ENCODE measurements at places on chromosomes 12 and 14.

- no peak for DNase-seq
Measured at GRCh38 chr12:108779998-108780688, 48.8 kb upstream of the CORO1C start.

DNA sequence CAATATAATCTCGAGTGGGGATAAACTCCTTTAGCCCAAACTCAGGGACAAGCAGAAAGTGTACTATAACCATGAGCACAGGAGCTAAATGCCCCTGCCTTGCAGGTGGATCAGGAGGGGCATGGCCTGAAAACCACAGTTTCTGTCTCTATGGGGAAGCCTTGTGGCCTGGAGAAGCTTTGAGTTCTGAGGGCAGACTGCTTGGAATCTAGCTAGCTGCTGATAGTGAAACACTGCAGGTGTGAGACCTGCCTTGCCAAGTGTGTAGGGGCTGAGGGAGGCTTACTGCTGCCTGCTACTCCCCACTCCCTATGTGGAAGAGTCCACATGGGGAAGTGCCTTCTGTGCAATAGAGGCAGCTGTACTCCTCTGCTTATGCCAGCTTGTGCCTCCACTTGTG lies 352.3 kb upstream of the OR4E1 start:
- DNase-seq = no peak

GRCh38 chr12:39372929-39373328 lies 70.0 kb downstream of the KIF21A start:
- DNase-seq = peak; percentile 6

DNA sequence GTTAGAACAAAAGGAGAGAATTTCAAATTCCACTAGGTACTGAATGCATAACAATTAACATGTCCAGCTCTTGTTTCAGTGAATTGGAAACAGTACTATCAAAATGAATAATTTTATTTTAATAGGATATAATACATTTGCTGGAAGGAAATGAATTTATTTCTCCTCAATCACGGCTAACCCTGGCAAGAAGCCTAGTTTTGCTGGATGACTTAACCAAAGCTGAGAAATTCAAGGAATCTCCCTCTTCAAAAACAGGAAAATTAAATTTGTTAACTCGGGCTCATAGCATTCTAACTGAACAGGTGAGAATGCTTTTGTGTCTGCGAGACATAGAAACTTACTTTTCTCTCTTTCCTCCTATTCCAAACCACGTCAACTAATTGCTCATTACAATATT lies 163.5 kb upstream of the NEDD1 start:
- no peak for DNase-seq

GRCh38 chr14:100466111-100466856 lies 120.9 kb downstream of the BEGAIN start:
- DNase-seq = no peak

DNA sequence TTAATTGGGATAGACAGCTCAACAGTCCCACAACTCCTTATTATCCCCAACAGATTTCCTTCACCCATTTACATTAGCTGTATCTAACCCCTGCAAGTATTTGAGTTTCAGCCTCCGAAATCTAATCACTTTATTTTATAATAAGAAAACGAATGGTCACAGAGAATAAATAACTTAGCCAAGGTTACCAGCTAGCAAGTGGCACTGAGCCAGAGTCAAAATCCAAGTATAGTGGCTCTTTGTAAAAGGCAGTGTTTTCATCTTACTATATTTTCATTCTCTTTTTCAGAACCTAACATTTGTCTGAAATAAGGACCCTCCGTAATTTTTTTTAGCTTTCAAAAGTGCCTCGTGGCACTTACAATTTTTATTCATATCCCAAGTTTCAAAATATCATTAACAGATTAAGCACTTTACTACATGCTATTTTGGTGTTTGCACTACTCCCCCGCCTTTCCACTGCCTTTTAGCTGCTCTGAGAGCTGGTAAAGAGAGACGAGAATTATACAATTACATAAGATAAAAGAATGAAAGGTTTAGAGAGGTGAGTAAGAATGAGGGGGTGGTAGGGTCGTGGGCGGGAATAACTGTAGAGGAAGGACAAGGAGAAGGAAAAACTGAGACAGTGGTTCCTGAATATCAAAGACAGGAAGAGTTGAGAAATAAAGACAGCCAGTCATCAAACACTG lies 3.7 kb upstream of the USP15 start:
- DNase-seq = no peak

DNA sequence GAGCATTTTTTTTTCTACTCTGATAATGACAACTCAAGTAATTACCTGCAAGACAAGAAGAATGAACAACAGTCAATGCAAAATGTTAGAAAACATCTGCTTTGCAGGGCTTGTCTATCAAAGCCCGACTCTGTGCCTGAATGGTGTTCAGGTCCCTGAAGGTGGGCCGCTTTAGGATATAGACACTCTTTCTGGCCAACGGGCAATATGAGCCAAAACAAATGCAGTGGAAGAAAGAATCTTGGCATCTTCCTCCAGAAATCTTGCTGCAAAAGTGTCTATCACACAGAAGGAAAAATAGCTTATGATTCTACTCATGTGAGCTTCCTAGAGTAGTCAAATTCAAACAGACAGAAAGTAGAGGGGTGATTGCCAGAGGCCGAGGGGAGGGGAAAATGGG lies 32.7 kb downstream of the FOS start:
- DNase-seq = no peak

- no peak for DNase-seq
Measured at GRCh38 chr14:96783915-96784224, 13.3 kb upstream of the VRK1 start.

DNA sequence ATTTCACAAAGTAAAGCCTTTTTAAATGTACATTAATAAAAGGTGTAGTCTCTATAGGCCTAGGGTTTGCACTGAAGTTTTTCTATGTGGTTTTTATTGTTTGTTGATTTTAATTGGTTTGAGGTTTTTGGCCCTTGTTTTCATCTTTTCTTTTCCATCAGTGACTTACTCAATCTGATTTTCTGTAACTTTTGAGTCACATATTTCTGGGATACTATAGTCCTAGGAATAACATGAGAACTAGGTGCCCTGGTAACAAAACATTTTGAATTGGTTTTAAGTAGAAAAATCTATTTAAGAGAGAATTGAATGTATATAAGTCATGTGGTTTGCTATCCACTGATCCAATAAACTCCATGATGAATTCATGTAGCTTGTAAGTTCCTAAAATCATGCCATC lies 311.9 kb downstream of the CEP128 start:
- no peak for DNase-seq

DNA sequence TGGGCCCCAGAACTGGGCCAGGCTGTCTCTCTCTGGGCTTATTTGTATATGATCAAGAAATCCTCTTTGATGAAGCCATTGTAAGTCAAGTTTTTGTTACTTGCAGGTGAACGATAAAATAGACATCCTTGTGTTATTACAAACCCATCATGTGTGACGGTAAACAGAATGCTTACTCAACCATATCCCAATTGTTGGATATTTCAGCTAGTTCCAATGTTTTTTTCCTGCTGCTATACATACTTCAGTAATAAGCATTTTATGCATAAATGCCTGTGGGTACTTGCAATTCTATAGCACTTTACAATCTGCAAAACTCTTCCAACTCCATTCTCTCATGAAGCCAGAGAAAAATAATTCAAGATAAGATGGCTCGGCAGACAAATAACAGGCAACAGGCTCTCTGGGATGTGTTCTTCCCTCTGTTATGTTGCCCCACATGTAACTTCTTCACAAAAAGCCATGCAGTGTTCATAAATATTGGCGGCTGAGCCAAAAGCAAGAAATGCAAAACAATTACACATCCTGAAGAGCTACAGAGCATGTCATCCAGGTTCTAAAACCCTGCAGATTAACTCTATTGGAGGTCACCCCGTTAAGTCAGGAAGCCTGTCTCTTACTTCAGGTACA lies 69.5 kb downstream of the CLMN start:
- no peak for DNase-seq

GRCh38 chr14:23359167-23359626 lies 5.8 kb downstream of the EFS start:
- DNase-seq = no peak

GRCh38 chr12:100279159-100279558 lies 12.2 kb downstream of the SCYL2 start:
- DNase-seq = no peak

DNA sequence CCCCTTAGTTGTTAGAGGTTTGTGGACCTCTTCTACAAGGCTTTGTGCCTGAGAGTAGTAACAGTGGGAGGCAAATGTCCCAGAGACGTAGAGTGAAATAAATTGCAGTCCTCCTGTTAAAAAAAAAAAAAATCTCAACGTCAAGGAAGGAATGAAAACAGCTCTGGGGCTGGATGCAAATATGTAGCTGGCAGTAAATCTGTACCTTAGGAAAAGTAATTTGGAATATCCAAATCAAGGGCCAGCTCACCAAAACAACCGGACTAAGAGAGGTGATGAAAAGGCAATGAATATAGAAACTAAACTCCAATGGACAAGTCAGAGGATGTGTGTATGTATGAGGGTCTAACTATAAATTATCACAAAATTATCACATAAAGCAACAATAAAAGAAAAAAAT lies 27.0 kb downstream of the SINHCAF start:
- no peak for DNase-seq

GRCh38 chr12:5123921-5124320 lies 80.2 kb downstream of the KCNA5 start:
- no peak for DNase-seq

- no peak for DNase-seq
Measured at GRCh38 chr14:53514197-53514596, 361.1 kb upstream of the DDHD1 start.

DNA sequence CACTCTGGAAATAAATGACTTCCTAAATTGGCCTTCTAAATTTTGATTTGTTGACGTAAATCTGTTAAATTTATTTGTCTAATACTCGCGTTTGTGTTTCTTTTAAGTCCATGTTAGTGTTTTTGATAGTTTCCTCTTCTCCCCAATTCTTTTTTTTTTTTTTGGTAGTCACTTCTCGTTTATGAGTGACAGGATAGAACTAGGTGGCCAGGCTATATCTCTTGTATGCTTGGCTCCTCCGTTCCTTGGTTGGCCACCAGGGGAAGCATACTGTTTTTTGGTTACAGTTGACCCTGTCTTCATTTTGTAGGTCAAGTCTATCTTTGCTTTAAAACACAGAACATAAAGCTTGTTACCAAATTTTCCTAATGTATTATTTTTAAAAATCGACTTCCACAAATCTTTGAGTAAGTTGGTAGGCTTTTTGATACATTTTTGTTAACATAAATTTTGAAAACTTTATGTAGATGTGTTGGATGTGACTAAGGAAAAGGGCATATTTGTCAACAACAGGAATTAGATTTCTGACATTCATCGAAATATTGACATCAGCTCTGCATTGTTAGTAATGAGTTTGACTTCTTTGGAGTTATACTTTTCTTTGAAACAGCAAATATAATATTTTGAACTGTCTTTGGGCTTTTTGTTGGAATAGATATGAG lies 2.2 kb downstream of the RCOR1 start:
- peak; percentile 79 for DNase-seq

DNA sequence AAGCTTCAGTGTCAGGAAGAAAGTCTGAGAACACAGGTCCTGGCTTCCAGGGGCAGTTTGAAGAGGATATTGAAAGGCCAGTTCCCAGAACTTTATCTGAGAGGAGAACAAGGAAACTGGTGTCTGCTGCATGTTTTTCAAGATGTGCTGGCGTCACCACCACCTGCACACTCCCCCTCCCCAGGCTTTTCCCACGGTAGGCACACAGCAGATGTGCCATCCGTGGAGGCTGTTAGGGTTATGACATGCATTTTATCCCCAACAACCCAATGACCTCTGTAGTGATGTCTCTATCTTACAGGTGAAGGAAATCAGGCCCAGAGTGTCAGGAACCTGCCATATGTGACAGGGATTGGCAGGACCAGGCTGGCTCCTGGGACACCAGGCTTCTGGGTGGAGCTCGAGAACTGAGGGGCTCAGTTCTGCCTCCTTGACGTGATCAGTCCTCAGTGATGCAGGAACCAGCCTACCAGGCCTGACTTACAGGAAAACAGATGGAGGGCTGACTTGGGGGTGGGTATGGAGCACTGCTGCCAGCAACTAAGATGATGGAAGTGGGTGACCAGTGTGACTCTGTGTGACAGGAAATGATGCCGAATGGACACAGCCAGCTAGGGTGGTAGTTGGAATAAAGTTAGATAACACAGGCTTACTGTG lies 16.8 kb downstream of the SLC25A47 start:
- no peak for DNase-seq
